ENCODE measurements at places on chromosomes 2 and 18.
A peak's percentile ranks its signal among the peaks of the same experiment; 100 is the strongest.

DNA sequence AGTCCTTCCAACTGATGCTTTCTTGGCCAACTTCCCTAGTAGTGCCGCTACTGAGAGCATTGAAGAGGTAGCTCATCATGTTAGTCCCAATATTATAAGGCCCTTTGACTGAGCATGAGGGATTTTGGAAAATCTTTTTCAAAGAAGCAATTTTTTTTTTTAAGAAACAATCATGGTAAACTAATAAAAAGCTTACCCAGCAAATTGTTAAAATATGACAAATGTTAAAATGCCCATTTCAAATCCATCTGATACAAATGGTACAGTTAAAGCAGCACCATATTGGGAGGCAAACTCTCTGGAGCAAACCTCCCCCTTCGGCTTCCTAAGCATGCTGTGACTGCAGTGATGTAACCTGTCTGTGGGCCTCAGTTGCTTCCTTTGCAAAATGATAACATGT lies 135.6 kb downstream of the RTN4 start:
- DNase-seq = no peak

GRCh38 chr18:48904091-48904490 lies 46.7 kb downstream of the SMAD7 start:
- DNase-seq = no peak

- no peak for DNase-seq
Observed at GRCh38 chr2:2796207-2796606, 465.1 kb upstream of the MYT1L start.

DNA sequence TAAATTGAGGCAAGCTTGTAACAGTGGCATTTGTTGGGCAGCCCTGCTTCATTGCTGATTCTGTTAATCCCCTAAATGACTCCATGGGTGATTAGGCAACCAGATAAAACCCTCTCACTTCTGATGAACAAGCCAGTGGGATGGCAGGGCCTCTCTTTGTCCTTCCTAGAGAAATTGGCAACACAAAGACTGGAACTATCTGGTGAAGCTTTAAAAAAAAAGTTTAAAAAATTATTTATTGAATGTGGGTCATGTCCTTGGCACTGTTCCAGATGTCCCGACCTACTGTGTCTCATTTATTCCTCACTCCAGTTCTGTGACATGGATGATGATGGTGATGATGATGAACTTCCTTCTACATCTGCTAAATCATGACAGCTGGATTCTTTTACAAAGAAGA lies 30.8 kb downstream of the NRP2 start:
- no peak for DNase-seq

DNA sequence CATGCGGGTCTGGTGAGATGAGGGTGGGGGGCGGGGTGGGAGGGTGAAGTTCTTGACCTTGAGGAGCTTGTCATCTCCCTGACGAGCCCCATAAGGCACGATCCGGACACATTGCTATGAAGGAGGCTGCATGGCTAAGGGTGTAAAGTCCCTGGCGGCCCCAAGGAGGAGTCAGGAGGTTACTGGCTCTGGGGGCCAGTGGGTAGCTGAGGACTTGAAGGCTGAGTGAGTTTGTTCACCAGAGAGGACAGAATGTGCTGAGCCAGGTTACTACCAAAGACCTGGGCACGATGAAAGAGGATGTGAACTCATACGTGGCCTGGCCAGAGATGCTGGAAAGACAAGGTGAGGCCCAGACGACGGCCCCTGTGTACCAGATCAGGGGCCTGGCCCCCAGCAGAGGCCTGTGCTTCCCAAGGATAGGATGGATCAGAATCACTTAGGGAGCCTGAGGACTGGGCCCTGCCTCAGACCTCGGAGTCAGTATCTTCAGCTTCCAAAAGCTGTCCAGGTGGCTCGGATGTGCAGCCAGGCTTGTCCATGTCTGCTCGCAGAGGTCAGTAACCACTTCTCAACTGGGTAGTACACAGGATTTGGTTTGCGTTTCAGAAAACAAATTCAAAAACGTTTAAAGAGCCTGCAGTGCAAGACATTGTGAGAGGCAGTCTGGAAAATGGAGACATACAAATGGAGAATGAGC lies 110.9 kb downstream of the RNF144A start:
- DNase-seq = no peak

DNA sequence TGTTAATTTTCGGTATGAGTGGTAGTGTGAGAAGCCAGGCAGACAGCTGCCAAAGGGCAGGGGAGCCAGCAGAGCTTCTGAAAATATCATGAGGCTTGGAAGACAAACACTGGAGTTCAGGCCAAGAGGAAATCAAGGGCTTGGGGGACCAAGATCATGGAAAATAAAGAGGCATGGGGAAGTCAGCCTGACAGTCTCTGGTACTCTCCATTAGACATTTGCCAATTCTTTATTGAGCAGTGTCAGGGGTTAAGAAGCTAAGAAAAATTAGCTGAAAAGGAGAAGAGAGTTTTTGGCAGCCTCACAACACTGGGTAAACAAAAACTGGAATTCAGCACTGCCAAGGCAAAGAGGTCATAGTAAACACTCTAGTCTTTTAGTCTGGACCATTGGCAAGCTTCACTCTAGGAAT lies 612.7 kb downstream of the EPHA4 start:
- no peak for DNase-seq

GRCh38 chr2:47493317-47494035 lies 90.5 kb downstream of the MSH2 start:
- DNase-seq = no peak

GRCh38 chr2:118614841-118615271 lies 232.6 kb downstream of the EN1 start:
- no peak for DNase-seq

DNA sequence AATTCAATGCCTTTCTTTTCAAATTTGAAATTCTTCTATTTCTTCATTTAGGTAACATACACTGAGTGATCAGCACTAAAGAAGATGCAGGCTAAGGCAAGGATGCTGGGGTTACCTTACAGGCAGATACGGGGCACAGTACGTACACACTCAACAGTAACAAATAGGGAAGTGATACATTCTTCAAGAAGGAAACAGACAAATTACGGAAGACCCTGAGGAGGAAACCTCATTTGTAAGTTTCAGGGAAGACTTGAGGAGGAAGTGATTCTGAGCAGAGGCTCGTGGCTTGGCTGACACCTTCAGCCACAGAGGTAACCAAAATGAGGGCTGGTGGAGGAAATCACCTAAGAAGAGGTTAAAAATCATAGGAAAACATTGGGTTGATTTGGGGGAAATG lies 1108.3 kb upstream of the KLHL29 start:
- no peak for DNase-seq

GRCh38 chr2:204453730-204454167 lies 91.5 kb upstream of the PARD3B start:
- DNase-seq = no peak

DNA sequence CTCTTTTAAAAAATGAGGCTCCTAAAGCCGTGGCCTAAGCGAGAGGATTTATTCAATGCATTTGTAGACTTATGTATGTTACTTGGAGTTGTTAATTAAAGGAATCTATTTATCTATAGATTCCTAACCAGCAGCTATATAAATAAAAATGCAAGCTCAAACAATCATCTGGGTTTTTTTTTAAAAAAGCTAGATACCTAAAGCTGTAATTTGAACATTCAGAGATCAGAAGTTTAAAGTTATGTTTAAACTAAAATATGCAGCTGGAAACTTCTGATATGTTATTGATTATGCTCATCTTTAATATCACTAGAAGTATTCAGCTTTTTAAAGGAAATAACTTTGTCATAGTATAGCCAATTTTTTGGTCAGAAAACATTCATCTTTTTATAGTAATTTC lies 1.0 kb downstream of the MEIS1 start:
- no peak for DNase-seq

GRCh38 chr2:215900203-215900611 lies 113.1 kb downstream of the MREG start:
- DNase-seq = peak; percentile 66

GRCh38 chr2:227477291-227477690 lies 5.3 kb downstream of the AGFG1 start:
- no peak for DNase-seq

GRCh38 chr2:102171946-102172345 lies 14.9 kb upstream of the IL1RL2 start:
- no peak for DNase-seq

DNA sequence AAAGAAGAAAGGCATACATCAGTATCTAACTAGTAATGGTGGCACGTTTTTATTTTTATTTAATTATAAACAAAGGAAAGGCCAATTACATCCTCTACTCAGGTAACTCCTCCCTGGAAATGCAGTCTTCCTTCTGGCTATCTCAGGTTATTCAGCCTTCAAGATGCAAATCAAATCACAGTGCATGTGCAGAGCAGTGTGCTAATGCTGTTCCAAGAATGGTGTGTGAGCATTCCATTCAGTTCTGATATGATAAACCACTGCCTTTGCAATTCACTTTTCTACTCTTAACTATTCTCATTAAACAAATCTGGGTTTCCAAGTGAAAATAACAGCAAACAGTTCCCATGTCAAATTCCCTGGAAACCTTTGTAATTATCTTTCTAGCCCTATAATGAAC lies 38.4 kb downstream of the SEPTIN10 start:
- DNase-seq = no peak

- DNase-seq = no peak
Observed at GRCh38 chr2:231605607-231606091, 13.0 kb downstream of the TEX44 start.

- no peak for DNase-seq
Observed at GRCh38 chr2:171822525-171823322, 71.3 kb downstream of the SLC25A12 start.

DNA sequence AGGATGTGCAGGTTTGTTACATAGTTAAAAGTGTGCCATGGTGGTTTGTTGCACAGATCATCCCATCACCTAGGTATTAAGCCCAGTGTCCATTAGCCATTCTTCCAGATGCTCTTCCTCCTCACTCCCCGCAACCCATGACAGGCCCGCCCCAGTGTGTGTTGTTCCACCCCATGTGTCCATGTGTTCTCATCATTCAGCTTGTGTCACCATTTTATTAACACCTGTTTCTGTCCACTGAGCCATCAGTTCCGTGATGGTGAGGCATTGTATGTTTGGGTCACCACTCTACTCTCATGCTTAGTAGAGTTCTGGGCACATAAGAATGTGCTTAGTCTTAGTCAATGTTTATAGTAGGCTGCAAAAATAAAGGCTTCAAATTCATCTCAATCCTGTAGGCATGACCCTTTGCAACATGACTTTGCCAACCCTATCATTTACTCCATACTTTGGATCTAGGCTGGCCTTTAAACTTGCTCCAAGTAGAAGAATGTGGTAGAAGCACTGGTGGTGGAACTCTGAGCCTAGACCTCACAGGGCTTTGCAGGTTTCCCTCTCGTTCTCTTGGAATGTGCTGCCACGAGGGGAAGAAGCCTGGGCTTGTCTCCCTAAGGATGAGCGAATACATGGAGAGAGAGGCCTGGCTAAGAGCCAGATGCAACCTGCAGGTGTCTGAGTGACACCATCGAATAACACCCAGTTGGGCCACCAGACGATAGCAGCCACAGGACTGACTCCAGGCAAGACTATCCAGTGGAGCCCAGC lies 161.5 kb downstream of the NAPG start:
- no peak for DNase-seq

GRCh38 chr2:159096901-159097300 lies 128.5 kb downstream of the TANC1 start:
- DNase-seq = no peak

DNA sequence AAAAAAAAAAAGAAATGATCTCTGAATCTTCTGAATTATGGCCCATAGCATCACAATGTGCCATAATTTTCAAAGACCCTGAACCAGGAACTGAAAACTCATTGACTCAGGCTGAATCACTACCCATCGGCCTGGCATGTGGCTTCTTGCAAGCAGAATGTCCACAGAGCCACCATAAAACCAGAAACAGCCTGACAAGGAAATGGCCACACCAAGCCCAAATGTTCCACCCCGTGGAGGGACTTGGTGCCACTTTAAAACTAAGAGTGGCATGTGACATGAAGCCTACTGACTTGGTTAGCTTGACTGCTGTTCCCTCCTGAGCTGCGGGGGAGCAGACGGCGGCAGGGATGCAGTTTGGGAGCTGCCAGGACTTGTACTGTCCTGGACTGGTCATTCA lies 71.2 kb upstream of the RBM44 start:
- DNase-seq = no peak

DNA sequence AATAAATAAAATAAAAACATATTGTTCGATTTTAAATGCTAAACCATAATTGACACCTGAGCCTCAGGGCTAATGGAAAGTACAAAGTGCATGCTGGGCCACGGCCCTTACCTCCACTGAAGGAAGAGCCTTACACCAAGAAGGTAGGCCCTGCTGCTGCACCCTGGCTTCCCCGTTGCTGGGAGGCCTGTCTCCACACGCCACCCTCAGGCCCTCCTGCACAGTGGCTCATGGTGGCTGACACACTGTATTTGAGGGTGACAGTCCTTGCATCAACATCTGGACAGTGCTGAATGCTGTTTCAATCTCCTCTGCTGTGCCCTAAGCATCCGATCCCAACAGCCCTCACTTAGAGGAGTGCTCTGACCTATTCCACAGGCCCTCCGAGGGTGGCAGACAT lies 39.3 kb upstream of the EDAR start:
- DNase-seq = no peak

GRCh38 chr18:76209597-76209996 lies 285.4 kb downstream of the ZNF516 start:
- no peak for DNase-seq

- no peak for DNase-seq
Observed at GRCh38 chr2:44674473-44675284, 266.8 kb upstream of the SIX3 start.

DNA sequence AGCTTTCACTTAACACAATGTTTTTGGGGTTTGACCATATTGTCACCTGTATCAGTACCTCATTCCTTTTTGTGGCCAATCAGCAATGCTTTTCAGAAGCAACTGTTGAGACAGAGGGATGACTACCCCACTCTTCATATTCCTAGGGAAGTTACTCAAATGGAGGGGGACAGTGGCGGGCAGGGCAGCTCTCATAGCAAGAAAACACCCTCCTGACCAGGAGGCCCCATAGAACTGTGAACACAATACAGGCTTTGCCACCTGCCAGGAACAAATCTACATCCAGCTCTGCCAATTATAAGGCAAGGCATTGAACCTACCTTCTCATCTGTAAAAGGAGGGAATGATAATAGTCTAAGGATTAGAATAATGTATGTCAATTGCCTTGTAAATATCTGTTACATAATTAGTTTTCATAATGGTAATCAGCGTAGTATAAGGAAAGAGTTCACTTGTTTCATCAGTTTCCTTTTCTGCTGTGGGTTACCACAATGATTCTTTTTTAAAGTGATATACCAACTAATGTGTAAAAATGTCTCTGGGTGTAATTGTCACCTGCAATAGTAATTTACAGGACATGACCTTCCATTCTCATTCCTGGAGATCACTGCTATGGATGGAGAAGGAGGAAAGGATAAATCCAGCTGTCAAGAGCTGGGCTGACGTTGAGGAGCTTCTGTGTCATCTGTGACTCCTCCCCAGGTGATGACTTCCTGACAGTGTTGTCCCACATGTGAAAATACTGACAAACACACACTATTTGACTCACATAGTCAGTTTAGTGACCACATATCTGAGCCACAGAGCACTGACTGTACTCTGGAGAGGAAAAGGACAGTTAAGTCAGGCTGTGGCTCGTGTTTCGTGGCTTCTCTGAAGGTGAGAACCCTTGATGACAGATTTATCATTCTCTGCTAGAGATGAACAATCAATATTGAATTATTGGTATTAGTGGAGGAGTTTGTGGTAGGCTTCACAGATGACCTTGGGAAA lies 13.5 kb downstream of the ALPK2 start:
- DNase-seq = no peak

Measured in HS-5 (cell line).